D721Med (cell line): ENCODE measurements at places on chromosomes 13 and 19.

DNA sequence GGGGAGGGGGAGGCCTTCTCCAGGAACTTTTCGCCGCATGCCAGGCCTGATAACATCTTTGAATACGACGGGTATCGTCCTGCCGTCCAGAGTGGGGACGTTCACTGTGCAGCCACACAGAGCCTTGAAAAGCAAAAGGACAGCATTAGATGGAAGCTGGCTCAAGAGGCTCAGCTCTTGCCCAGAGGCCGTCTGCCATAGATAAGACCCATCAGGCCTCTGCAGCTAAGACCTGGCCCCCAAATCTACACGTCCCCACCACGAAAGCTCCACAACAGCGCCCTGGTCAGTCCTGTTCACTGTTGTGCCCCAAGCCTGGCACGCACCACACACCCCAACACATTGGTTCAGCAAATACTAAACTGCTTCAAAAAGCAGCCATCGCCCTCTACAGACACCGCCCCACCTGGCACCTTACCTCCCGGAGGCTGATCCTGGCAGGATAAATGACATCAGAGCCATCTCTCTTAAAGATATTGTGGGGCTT, 2.1 kb downstream of the DNAJB1 start:
- DNase-seq: no peak

- DNase-seq: peak; percentile 82
Observed at GRCh38 chr19:22422211-22422610, at the start of gene ZNF98. Gene ZNF98 (minus strand): TSS chr19:22422346. CDS start chr19:22422224, 122 bp downstream.

GRCh38 chr19:19296953-19297689, 23.2 kb downstream of the SUGP1 start:
- no peak for DNase-seq

DNA sequence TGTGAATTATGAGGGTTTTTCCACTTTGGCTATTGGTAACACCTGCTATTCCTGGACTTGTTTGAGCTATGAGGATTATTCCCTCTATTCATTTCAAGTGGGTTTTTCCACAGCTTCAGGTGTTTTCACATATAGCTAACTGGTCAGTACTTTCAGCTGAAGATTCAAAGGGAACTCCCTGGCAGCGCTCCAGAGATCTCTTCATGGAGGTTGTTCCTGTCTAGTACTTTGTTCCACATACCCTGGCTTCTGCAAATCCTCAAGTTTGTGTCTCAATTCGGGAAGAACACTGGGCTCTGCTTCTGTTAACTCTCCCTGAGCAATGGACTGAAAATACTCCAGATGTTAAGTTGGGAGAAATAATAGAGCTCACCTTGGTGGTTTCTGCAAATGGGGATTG, 5.6 kb upstream of the ZNF607 start:
- no peak for DNase-seq

DNA sequence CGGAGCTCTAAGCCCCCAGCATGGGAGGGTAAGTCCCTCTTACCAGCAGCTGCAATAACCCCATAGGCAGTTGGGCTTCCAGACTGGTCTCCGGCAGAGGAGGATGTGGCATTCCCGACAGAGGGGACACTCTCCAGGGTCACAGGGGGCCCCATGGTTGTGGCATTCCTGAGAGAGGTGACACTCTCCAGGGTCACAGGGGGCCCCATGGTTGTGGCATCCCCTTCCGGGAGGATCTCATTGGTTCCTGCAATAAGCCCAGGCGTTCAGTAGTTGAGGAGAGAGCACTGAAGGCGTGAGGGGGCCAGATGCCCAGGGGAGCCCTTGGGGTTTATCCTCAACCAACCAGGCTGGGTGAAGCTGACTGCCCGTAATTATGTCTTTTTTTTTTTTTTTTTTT, 5.4 kb downstream of the CD320 start:
- DNase-seq: no peak

- peak; percentile 100 for DNase-seq
Observed at GRCh38 chr19:10194500-10195198, at the start of gene DNMT1. Gene DNMT1 (minus strand): TSS chr19:10194953. CDS start chr19:10194899, 54 bp downstream.

GRCh38 chr13:40194224-40194806, 472.1 kb downstream of the FOXO1 start:
- DNase-seq: no peak

DNA sequence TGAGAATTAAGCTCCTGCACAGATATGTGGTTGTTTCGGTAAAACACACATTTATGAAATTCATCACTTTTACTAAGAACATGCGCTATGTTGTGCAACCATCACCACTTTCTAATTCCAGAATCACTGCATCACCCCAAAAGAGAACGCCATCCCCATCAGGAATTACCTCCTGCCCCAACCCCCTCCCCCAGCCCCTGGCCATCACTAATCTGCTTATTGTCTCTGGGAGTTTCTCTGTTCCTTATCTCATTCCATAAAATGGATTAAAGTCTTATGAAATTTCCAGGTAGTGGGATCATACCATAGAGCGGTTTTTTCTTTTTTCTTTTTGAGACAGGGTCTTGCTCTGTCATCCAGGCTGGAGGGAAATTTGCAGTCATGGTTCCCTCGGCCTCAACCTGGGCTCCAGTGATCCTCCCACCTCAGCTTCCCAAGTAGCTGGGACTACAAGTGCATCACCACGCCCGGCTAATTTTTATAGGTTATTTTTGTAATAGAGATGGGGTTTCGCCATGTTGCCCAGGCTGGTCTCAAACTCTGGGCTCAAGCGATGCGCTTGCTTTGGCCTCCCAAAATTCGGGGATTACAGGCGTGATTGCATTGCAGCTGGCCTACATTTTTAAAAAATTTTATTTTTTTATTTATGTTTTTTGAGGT, 3.5 kb downstream of the ZSCAN5B start:
- peak; percentile 73 for DNase-seq

DNA sequence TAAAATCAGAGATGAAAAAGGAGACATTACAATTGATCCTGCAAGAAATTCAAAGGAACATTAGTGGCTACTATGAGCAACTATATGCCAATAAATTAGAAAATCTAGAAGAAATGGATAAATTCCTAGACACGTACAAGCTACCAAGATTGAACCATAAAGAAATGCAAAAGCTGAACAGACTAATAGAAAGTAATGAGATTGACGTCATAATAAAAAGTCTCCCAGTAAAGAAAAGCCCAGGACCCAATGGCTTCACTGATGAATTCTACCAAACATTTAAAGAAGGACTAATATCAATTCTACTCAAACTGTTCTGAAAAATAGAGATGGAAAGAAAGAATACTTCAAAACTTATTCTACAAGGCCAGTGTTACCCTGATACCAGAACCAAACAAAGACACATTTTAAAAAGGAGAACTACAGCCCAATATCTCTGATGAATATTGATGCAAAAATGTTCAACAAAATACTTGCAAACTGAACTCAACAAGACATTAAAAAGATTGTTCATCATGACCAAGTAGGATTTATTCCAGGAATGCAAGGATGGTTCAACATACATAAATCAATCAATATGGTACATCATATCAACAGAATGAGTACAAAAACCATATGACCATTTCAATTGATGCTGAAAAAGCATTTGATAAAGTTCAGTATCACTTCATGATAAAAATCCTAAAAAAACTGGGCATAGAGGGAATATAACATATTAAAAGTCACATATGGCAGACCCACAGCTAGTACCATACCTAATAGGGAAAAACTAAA, 35.8 kb downstream of the UQCRFS1 start:
- DNase-seq: no peak

DNA sequence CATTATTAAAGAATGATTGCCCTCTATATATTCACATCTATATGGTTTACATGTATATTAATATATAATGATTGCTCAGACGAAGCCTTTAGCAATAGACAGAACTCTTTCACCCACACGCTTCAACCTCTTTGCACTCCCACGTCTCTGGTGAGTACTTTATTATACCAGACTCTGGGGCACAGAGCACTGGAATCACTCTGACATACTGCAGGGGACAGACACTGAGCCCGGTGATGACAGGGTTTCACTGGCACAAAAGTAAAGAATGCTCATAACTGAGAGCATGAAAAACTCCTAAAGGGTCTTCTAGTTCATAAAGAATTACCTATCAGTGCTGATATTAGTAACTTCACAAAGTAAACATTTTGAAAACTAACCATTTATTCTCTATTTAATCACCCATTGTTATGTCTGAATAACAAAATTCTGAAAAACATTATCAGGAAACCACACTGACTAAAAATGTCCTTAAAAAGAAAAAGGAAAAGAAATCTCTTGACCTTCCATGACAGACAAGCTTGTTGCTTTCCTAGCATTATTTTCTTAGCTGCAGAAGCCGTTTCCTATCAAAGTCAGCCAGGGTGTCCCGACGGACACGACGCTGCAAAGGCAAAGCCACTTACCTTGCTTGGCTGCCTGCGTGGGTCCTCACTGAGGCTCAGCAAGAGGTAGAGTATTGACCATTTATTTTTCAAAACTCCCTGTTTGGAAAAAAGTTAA, 29.1 kb downstream of the TUBGCP3 start:
- DNase-seq: no peak

DNA sequence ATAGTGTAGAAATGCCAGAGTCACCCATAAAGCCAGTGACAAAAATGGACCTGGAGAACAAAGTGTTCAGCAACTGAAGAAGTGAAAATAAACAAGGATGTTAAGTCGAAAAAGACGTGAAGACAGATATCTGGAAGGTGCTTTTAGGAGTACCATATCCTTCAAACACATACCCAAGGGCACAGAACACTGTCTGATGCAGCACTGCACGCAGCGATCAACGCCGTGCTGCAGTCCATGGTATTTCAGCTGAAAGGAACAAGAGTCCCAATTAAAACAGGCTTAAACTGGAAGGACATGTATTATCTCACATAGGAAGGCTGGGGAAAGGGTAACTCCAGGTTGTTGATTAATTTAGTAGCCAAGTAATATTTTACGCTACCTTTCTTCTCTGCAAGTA, 108.2 kb downstream of the SGCG start:
- DNase-seq: no peak

DNA sequence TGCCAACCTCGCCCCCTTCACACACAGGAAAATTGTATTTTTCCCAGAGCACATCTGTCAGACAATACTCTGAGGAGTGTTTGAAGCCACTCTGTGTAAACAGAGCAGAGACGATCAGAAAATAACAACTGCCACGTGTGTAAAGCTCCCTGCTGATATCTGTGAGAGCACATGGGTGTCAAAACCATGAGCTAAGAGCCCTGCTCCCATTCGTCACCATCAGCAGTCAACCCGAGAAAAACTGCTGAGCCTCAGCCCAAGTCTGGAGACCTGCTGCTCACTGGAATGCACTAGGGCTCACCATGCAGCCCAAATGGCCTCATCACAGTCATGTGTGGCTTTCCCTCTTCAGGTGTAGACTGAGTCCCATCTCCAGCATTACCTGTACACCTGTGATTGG, 304.1 kb downstream of the FGF14 start:
- no peak for DNase-seq

- DNase-seq: no peak
Observed at GRCh38 chr19:33499671-33500506, 21.7 kb downstream of the PEPD start.

DNA sequence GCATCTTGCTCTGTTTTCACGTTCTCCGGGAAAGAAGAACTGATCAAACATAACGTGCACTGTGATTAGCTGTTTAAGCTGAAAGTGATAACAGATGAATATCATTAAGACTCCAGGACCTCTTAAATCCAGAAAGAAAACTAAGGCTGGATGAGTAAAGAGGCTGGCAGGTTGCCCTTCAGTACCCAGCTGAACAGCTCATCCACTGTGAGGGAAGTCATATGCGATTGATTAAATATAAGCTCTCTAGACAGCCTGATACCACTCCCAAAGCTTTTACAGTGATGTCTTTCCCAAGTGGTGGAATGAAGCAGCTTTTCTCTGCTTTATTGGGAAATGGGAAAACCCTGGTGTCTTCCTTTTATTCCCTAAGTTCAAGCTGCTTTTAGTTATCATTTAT, 116.9 kb downstream of the EFNB2 start:
- no peak for DNase-seq

DNA sequence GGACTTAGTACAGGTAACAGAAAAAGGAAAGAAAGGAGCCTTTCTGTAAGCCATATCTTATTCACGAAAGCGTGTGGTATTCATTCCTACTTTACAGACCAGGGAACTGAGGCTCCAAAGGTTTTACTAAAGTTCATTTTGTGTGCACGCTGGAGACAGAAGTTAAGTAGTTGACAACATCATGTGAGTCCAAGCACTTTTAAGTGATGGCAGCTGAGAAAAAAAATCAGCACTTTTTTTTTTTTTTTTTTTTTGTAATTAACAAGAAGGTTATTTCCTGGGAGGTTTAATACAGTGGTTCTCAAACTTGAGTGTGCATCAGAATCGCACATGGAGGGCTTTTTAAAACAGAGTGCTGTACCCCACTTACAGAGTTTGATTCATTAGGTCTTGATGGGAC, 2.0 kb downstream of the DNAJC3 start:
- no peak for DNase-seq

DNA sequence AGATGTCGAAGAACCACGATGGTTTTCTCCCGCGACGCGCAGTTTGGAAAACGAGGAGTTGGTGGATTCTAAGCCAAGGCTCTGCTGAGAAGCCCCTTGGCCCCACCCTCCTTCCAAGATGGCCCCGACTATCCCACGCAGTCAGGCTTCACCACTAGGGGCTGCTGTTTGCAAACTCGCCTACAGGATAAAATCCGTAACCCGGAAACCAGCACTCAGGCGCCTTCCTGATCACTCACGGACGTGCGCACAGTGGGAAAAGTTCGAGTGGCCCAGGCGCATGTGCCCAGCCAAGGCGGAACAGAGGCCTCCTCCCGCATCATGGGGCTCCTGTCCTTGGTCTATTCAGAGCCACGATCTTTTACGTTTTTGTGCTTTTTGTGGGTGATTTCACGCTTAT, 19.2 kb upstream of the UQCR11 start:
- DNase-seq: peak; percentile 95
